ENCODE measurements at places on chromosomes 3 and 15.

- no peak for DNase-seq
These were observed 2.0 kb downstream of the MECOM start for GRCh38 chr3:169661361-169662131.

DNA sequence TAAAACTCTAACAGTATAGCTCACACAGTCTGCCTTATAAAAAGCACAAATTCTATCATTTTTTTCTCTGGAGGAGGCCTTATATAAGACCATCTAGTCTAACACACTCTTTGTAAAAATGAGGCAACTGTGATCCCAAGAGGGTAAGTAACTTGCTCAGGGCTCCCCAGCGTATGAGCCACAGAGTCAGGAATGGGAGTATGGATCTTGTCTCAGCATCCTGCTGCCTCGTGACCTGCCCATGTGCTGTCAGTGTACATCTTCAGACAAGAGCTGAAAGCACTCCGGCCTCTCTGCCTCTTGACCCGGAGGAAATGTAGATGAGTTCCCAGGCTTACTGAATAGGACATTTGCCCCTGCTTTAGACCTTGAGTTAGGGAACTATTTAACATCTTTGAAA, 28.4 kb upstream of the MEF2A start:
- DNase-seq, result no peak

GRCh38 chr3:29565236-29565635, 284.4 kb downstream of the RBMS3 start:
- DNase-seq, result no peak

DNA sequence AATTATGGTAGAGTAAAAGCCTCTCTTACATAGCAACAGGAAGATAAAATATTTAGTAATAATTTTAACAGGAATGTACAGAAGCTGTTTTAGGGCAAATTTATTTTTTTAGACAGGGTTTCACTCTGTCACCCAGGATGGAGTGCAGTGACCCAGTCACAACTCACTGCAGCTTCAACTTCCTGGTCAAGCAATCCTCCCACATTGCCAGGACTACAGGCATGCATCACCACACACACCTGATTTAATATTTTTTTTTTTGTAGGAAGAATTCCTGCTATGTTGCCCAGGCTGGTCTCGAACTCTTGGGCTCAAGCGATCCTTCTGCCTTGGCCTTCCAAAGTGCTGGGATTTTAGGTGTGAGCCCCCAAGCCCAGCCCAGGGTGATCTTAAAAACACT, 61.1 kb downstream of the PCCB start:
- no peak for DNase-seq

GRCh38 chr3:23100106-23100505, 103.0 kb upstream of the UBE2E2 start:
- DNase-seq, result no peak

DNA sequence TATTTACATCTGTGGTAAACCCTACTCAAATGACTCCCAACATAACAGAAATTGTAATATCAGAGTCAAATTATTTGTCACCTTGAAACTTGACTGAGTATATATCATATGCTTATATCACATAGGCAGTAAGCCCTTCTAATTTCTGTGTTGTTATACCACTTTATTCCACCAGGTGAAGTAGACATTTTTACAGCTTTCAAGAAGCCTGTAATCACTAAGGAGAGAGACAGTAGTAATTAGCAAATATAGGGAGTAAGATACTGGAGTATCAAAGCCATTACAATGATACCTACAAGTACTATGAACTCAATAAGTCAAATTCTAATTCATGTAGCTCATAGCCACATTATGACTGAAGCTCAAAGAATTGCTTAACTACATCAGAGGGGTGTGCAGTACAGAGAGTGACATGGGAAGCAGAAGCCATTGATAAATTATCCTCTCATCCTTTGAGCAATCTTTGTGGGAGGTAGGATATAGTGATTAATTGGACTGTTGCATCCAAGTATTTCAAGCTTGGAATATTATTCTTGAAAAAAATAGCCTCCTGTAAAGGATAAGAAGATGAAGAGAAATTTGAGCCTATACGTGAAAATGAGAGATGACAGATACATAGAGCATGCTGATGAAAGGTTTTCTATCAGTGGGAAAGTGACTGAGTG, 1005.9 kb downstream of the ZPLD1 start:
- no peak for DNase-seq

DNA sequence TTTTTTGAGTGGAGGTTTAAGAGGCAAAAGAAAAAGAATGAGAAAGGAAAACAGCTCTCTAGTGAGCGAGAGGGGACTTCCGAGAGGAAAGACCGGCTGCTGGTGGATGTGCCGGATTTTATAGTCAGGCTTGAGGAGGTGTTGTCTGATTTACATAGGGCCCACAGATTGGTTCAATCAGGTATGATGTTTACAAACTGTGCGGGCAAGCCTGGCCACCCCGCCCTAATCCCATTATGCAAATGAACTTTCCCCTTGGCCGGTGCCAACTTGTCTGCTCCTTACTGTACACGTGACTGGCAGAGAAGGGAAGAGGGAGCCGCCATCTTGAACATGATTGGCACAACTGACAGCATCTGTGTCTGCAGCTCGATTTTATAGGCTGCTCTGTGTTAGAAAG, 44.7 kb downstream of the FAM43A start:
- no peak for DNase-seq

DNA sequence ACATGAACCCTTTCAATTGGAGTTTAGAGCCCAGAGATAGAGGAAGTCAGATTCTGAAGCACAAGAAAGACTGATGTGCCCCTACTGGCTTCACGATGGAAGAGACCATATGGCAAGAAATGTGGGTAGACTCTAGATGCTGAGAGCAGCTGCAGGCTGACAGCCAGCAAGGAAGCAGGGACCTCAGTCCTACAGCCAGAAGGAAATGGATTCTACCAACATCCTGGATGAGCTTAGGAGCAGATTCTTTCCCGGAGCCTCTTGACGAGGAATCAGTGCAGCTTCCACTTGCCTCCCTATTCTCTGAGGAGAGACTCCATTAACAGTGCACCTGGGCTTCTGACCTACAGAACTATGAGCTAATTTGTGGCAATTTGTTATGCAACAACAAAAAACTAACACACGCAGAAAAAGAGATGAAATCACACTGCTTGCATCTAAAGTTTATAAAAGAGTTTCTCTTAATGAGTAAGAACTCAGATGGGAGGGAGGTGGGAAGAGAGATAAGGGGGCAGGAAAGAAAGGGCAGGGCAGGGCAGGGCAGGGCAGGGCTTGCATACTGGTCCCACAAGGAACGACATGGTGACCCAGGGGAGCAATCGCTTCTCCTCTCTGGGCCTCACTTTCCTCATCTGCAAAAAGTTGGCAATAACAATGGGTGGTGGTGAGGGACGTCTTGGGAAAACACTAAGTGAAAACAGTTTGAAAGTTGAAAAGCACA, 440.9 kb downstream of the FOXP1 start:
- no peak for DNase-seq

DNA sequence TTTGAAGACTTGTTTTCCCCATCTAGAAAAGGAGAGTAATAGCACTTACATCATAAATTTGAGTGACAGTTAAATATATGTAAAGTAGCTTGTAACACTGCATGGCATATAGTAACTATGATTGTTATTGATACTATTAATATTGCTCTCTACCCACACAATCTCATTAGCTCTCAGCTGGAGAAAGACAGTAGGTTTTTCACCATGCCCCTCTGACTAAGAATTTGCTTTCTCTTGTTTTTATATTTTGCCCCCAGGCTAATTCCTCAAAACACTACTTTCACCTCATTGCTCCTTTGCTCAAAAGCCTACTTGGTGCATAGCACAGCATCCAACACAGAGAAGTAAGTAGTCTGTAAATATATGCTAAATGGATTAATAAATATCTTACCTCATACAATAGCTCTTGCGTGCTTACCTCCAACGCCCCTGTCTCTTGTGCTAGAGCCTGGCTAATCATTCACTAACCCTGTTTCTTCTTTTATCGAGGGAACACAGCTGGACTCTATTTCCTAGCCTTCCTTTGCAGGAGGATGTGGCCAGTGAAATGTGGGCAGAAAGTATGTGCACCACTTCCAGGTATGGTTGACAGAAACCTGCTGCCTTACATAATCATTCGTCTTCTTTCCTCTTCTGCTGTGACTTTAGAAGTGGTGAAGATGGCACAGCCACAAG, 190.0 kb downstream of the PLCH1 start:
- no peak for DNase-seq

- no peak for DNase-seq
These were observed 57.6 kb downstream of the BHLHE40 start for GRCh38 chr3:5036858-5037257.

DNA sequence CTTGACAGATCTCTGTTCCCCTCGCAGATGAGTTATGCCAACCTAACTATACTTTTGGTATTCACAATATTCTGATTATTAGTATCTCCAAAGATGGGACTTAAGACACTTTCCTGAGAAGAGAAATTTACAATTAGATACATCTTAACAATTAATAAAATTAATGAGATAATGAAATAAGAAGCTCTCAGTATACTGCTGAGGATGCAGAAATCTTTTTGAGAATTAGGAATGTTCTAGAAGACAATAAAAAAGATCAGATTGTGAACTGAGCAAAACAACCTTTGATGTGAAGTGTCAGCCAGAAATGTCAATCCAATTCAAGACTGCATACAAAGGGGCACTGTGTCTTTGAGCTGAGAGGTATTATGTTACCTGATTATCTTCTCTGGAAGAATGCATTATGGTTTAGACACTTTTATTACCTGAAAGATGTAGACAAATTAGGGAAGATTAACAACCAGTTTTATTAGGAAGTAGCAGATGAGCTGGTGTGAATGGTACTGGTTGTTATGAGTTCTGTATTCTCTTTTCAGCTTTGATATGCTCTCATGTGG, 262.9 kb downstream of the TIGIT start:
- no peak for DNase-seq

- no peak for DNase-seq
These were observed 42.0 kb upstream of the SKOR1 start for GRCh38 chr15:67783303-67783702.

GRCh38 chr3:189727158-189727557, 96.0 kb downstream of the TP63 start:
- DNase-seq, result no peak

GRCh38 chr15:68345481-68345880, 67.9 kb downstream of the FEM1B start:
- no peak for DNase-seq

GRCh38 chr3:60542995-60543394, 708.3 kb downstream of the FHIT start:
- no peak for DNase-seq

DNA sequence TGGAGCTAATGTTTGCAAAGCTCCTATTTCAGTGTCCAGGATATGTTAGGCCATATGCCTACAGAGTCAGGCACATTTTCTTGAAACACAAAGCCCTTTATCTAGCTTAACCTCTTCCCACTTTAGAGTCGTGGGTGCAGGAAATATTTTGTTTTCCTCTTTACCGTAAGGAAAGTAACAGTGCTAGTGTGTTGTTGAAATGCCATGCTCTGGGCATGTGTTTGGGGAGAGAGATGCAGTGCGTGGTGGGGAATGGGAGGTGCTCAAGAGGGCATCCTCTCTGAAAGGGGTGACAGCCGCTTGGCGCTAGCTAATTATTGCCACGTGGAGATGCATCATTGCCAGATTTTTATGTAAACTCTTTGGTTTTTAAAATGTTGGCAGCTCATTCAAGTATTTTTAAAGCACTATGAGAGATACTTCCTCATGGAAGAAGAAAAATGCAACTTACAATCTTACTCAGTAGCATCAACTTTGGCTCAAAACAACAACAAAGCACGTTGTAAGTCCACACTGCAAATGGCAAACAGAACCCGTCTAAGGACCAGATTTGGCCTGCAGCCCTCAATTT, 152.6 kb downstream of the LPP start:
- no peak for DNase-seq

DNA sequence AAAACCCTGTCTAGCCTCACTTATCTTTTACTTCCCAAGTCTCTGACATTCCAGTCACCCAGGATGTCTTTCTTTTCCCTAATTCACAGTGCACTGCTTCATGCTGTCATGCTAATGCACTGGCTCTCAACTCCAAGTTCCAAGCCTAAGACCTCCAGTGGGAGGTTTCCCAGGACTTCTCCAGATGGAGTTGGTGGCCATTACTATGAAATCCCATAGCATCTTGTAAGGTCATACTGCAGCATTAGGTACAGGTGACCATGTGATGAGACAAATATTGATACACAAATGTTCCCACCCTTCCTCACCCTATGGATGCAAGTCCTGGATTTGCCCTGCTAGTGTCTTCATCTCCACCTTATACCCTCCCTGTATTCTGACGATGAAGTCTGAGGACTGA, 138.6 kb upstream of the PRICKLE2 start:
- no peak for DNase-seq

DNA sequence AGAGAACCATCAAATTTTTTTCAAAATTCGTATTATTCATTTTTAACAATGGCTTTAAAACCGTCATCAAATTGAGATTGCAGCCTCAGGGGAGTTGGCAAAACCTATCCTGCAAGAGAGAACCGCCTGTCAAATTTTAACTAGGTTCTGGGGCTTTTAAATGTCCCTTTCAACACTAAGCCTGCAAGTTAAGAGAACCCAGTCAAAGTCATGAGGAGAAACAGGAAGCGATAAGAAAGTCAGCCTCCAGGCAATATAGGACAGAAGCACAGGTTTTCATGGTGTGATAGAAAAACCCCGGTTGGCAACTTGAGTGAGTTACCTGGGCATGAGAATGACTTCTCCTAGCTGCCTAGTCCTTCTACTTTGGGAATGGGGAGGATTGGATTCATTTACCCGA, 59.8 kb downstream of the CPNE4 start:
- no peak for DNase-seq

- DNase-seq, result no peak
These were observed 451 bp downstream of the ONECUT1 start for GRCh38 chr15:52789601-52790168.

DNA sequence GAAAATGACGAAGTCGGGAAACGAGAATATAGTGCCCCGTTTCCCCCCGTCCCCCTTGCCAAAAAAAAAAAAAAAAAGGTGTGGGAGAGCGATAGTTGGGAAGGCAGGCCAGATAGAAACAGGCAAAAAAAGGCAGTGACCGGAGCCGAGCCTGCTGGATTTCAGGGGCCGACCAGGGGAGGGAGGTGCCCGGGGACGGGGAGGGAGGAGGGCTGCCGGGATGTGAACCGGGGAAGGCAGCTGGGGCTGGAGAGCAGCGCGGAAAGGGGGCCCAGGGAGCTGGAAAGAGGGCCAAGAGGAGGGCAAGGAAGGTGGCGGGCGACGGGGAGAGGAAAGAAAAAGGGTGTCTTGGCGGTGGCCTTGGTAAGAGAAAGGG, 837 bp downstream of the LRRN1 start:
- DNase-seq, result no peak
